Esophagus squamous epithelium (tissue), 5 donors: ENCODE measurements at places on chromosomes 3 and 15. TPM values are rescaled to one million over a fixed set of nuclear protein-coding genes. Genes with fewer than 3 reads are reported as not detected.

The IL12A gene
- total RNA-seq, result 1.3 TPM

The LRRC2 gene
- not detected for total RNA-seq

The SLC12A1 gene
- total RNA-seq, result not detected

The XCR1 gene
- total RNA-seq, result not detected

The EPHB1 gene
- 1.1 TPM for total RNA-seq

The TM4SF1 gene
- total RNA-seq, result 172 TPM

The GPR27 gene
- 3.6 TPM for total RNA-seq

The TXNRD3 gene
- 7.8 TPM for total RNA-seq

The RASSF1 gene
- 11.9 TPM for total RNA-seq

The SERINC4 gene
- 0.19 TPM for total RNA-seq

The TGM4 gene
- not detected for total RNA-seq

The ISLR2 gene
- total RNA-seq, result not detected

The DLEC1 gene
- not detected for total RNA-seq

The PLA2G4D gene
- total RNA-seq, result 0.23 TPM

The PTH1R gene
- total RNA-seq, result 1.9 TPM

The COL6A5 gene
- total RNA-seq, result 0.15 TPM

The ARNT2 gene
- 5.7 TPM for total RNA-seq

The SLC28A1 gene
- total RNA-seq, result not detected

The NDUFB5 gene
- total RNA-seq, result 83.7 TPM
